ENCODE measurements at places on chromosomes 3 and 15.
A peak's percentile ranks its signal among the peaks of the same experiment; 100 is the strongest.

GRCh38 chr3:116306720-116307119 lies 138.6 kb downstream of the LSAMP start:
- no peak for DNase-seq

GRCh38 chr3:7290077-7290825 lies 429.3 kb downstream of the GRM7 start:
- DNase-seq = peak; percentile 83

DNA sequence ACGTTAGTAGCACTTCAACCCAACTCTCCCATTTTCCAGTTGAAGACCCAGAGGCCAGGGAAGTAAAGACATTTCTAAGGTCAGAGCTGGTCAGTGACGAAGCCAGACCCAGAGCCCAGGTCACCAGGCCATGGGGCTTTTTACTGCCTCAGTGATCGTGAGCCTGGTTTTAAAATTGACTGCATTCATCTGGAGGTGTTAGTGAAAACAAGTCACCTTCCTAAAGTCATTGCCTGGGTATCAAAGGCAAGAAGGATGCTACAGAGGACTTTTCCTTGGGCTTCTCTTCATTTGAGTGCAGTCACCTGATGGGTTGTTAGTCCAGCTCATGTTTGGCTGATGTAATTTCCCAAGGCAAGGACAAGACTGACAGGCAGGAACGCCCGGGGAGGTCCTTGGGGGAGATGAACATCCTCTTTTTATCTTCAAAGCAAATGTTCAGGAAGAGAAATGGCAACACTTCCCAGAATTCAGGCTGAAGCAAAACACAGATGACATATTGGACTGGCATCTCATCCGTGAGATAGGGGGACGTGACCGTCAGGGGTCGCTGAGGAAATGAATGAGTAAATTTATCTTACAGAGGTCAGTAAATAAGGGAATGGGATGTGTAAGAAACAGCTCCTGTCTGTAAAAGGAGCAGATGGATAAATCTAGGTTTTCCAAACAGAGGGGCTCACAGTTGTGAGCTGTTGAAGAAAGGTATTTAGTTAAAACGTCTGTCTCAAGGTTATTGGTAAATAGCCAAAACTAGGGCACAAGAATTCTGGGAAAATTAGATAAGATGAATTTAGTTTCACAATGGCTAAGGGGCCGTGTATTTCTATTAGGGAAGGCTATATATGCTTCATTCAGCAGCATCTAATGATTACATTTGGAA lies 201.2 kb downstream of the OPA1 start:
- no peak for DNase-seq

- DNase-seq = peak; percentile 15
These were observed 122.6 kb downstream of the ANO10 start for GRCh38 chr3:43499256-43499655.

- DNase-seq = no peak
These were observed 17.1 kb downstream of the ACAD11 start for GRCh38 chr3:132642539-132642847.
